ENCODE measurements at places on chromosomes 5 and 9.

- DNase-seq: no peak
Observed at GRCh38 chr5:37490120-37490810, 111.1 kb downstream of the WDR70 start.

GRCh38 chr5:32308946-32309345 lies 3.8 kb downstream of the MTMR12 start:
- DNase-seq: no peak

DNA sequence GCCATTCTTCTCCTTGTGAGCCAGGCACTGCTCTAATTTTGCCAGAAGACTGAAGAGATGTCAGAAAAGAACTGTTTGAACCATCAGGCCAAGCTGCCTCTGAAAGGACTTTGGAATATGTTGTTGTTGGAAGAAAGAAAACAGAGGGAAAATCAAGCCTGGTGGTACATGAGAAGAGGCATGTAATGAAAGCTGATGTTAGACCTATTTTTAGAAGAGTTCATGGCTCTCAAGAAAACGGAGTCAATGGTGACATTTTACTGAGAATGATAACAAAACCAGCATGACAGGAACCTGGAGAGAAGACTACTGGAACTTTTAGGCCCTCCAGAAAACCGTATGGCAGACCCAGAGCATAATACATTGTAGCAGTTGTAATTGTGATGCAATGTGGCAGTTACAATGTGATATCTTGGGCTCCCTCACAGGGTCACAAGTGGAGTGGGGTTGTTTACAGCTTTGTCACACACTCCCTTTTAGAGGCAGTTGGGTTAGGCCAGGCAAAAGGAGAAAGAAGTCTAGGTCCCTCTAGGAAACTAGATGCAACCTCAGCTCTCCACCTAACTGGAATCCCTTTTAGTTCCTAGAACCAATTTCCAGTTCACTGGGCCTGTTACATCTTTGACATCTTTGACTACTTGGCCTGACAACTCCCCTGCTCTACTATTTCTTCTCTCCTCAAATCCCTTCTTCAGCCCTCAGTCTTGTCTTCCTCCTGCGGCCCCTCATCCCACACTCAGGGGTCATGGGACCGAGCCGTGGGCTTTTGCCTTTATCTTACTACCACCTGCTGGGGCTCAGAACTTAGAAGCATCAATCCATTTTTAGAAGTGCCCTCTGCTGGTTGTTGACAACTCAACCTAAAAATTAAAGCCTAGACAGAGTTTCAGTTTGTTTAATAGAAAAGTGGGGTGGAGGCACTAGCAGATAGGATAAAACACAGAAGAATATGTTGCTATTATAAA lies 61.2 kb upstream of the JAK2 start:
- no peak for DNase-seq

DNA sequence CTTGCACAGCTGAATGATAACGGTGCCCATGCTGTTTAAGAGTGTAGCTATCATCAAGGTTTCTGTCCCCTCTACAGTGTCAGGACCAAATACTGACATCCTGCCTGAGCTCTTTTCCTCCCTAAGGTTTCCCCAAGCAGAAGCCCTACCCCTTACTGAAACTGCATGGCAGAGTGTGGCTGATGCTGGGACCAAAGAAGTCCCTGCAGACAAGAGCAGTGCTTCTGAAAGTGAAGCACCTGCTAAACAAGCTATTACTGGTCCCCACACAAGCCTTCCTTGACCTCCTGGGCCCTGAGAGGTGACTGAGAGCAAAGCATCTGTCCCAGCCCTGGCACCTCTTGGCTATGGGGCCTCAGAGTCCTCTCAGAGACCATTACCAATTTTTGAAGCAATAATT lies 56.1 kb downstream of the CFAP90 start:
- DNase-seq: no peak

DNA sequence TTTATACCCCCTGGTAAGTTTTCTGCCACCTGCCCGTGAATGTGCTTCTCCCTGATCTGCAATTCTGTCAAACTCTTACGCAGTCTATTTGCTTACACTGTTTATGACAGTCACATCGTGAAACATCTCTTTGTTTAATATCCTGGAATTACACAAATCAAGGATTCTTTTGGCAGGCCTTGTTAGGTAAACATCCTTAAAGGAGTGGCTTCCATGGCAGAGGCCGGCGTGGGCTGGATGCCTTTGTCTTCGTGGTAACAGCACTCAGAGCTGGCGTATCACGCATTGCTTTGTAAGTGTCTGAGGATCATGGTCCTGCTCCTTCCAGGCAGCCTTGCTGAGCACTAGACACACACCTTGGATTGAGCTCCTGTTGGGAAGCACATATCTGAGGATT lies 145.7 kb downstream of the IRX1 start:
- no peak for DNase-seq

DNA sequence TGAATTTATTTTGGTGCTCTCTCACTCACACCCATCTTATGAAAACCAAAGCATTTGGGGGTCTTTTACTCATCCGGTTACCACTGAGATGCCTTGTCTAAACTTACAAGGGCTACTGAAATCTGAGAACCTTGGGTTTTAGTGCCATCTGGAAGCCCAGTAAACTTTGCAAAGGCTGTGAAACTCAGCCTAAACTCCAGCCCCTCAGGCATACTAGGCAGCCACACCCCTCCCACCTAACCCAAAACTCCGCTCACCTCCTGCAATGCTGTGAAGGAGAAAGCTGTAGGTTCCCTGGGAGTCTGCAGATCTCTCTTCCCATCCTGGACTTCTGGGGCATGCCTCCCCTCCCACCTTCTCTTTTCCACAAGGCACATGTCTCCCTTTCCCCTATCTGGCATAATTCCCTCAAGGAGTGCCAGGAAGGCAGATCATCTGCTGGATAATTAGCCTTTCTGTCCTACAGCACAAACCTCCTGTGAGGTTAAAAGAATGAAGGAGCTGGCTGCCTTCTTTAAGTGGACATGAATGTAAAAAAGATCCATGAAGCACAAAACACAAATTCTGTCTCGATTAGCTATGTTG lies 71.5 kb upstream of the ANXA1 start:
- DNase-seq: no peak
